ENCODE measurements at places on chromosomes 6 and 20. TPM values are rescaled to one million over a fixed set of nuclear protein-coding genes. Genes with fewer than 3 reads are reported as not detected.

Gene ANGPT4
- under 0.01 TPM for total RNA-seq

Gene SAMD5
- total RNA-seq, result 6.9 TPM

Gene TMEM217
- total RNA-seq, result 4.7 TPM

Gene BTN1A1
- not detected for total RNA-seq

Gene SIRPD
- total RNA-seq, result not detected

Gene LST1
- 0.49 TPM for total RNA-seq

Gene ZNF334
- total RNA-seq, result 0.70 TPM

Gene LY6G5B
- 6.2 TPM for total RNA-seq

- no peak overlapping the region for H3K4me3 ChIP-seq
- H3K4me1 ChIP-seq, result no peaks in the 10 kb centered on the region
- DNase-seq, result no peak
- H3K27me3 ChIP-seq, result no peaks in the 10 kb centered on the region
- H3K36me3 ChIP-seq, result no peaks in the 10 kb centered on the region
- H3K27ac ChIP-seq, result no peak overlapping the region
Measured at GRCh38 chr6:141965016-141965545, 167.6 kb upstream of the GJE1 start.

DNA sequence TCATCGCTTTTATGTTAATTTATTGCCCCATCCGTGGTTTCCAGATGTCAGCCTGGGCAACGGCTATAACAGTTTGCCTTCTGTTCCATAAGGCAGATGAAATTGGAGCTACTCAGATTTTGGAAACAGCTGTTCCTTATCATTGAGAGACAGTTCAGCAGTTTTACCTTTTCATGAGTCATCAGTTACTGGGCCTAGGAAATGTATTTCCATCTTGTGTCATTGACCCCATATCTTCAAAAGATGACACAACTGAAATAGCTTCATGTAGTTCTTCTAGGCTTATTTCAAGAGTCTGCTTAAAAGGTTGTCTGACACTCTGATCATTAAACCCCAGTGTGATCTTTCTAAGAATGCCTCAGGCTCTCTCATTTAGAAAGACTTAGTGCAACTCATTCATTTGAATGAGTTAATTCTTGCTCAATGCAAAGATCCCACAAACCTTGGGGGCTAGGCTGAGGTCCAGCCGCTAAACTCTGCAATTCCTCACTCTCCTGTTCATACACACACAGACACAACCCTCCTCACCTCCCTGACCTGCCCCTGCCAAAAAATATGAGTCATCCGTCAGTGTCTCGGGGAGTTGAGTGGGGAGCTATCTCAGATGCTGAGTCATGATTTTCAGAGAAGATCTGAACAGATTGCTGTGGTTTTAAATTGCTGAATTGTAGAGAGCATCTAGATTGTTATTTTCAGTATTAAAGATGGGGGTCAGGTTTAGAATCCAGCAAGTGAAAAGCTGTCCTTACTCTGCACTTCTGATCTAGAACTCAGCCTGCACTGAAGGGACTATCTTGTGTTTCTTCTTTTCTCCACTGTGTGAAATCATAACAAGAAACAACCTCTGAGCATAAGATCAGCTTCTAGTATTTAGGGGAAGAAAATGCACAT, 61.8 kb downstream of the RPP40 start:
- peaks cover 15% of the 10 kb centered on the region for H3K4me1 ChIP-seq
- H3K36me3 ChIP-seq, result peaks cover 6% of the 10 kb centered on the region
- peak overlapping the region; percentile 36 for H3K27ac ChIP-seq
- no peak overlapping the region for H3K4me3 ChIP-seq

DNA sequence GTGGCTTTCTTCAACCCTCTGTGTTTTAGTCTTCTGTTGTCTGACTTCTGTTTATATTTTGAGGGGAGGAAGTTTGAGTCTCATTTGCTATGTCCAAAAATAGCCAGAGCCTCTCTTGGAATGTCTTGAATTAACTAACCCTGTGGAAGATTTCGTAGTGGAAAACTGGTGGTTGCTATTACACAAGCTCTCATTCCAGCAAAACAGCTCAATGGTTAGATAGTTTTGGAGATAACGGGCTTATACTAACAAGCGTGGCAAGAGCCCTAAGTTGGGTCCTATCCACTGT, 1.6 kb downstream of the CCN2 start:
- H3K27ac ChIP-seq, result peak overlapping the region; percentile 97
- peaks cover 41% of the 10 kb centered on the region for H3K27me3 ChIP-seq
- H3K36me3 ChIP-seq, result no peaks in the 10 kb centered on the region
- H3K4me1 ChIP-seq, result peaks cover 44% of the 10 kb centered on the region

DNA sequence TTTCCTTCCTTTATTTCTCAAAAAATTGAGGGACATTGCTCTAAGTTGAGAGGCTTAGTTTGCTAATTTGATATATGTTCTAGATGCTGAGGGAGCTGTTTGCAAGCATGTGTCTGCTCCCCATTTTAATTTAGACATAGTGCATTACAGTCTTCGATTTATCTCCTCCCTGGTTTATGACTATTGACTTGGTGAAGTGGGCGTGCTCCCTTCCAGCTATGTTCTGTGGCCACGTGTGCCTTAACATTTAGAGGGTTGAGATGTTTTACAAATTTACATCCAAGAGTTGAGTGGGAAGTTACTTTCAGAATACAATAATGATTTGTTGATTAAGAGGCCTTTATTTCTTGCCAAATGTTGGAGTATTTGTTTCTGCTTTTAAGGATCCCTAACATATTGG, 48.2 kb downstream of the KLHL32 start:
- no peak overlapping the region for H3K4me3 ChIP-seq
- H3K27me3 ChIP-seq, result no peaks in the 10 kb centered on the region
- DNase-seq, result no peak
- H3K4me1 ChIP-seq, result no peaks in the 10 kb centered on the region
- no peaks in the 10 kb centered on the region for H3K36me3 ChIP-seq

DNA sequence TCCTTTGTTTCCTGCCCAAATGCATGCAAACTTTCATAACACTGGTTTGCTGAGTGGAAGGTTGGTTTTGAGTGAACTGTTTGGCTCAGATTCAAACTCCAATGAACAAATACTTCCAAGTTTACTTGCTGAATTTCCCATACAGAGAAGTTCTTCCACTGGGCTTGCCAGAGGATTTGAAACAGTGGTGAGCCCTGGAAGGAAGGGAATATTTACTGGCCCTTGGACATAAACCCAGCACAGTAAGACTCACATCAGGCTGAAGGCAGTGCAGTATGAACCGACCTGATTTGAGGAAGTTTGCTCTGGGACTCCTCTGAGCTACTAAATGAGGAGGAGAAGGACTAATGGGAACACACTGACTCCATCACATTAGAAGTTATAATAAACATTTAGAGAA, 3.8 kb downstream of the TRAF3IP2 start:
- H3K36me3 ChIP-seq, result no peaks in the 10 kb centered on the region
- peak overlapping the region; percentile 95 for H3K27ac ChIP-seq
- H3K4me1 ChIP-seq, result peaks cover 93% of the 10 kb centered on the region
- no peak overlapping the region for H3K4me3 ChIP-seq

- H3K4me1 ChIP-seq, result no peaks in the 10 kb centered on the region
- no peak for DNase-seq
- H3K27me3 ChIP-seq, result no peaks in the 10 kb centered on the region
- no peak overlapping the region for H3K27ac ChIP-seq
- H3K36me3 ChIP-seq, result no peaks in the 10 kb centered on the region
- no peak overlapping the region for H3K4me3 ChIP-seq
Measured at GRCh38 chr20:6185268-6185667, 62.4 kb upstream of the FERMT1 start.

DNA sequence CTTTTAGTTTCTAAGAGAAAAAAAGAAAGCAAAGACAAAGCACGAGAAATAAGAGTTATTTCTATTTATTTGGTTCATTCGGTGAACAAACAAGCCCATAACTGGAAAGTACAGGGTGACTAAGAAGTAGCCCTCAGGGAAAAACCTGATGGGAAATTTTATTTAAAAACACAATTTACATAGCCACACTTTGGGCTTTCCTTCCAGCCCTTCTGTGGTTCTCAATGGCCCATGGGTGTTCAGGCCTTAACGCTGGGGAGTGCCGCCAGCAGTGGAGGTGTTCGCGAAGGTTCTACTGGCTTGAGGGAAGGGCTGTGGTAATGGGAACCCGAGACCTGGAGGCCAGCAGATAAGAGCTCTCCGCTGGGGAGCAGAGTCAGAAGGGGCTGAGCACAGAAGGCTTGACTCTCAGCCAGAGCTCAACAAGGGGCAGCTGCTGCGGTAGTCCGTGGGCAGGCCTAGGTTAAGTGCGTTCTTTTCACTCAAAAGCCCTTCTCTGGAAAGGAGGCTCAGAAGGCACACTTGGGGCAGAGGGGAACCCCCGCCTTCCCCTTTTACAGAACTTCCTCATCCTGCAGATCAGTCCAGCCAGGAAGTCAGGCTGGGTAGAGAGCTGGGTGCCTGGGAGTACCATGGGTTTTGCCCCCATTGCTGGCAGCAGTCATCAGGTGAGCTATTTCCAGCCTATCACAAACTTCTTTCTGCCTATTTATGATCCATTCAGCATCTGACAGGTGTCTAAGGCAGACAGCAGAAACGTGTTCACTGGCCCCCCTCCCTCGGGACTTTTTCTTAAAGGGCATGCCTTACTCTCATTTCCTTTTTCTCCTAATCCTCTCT, 8.8 kb upstream of the CD83 start:
- H3K27me3 ChIP-seq, result no peaks in the 10 kb centered on the region
- no peaks in the 10 kb centered on the region for H3K36me3 ChIP-seq
- DNase-seq, result no peak
- H3K27ac ChIP-seq, result peak overlapping the region; percentile 49

DNA sequence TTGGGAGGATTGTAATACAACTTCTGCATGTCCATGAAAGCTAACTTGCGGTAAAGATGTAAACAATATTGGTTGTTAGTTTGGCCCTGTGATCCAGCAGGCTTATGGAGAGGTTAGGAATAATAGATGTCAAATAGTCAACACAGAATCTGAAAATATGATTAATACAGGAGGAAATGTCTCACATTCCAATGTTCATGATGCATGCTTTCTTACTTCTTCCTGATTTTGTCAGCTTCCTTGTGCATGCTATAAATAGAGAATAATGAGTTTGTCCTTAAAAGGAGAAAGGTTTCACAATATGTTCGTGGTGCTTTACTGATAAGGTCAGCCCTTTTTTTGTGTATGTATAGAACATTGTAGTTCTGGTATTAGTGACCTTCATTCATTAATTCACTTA, 136.7 kb downstream of the MMUT start:
- H3K27me3 ChIP-seq, result no peaks in the 10 kb centered on the region
- no peak overlapping the region for H3K4me3 ChIP-seq
- H3K27ac ChIP-seq, result peak overlapping the region; percentile 69
- peaks cover 12% of the 10 kb centered on the region for H3K4me1 ChIP-seq
- H3K36me3 ChIP-seq, result no peaks in the 10 kb centered on the region

GRCh38 chr6:30397697-30398096, 52.7 kb downstream of the RPP21 start:
- no peak for DNase-seq
- H3K36me3 ChIP-seq, result no peaks in the 10 kb centered on the region
- H3K27ac ChIP-seq, result no peak overlapping the region
- H3K4me1 ChIP-seq, result no peaks in the 10 kb centered on the region
- no peaks in the 10 kb centered on the region for H3K27me3 ChIP-seq

GRCh38 chr6:62445521-62445920, 159.5 kb upstream of the KHDRBS2 start:
- no peak overlapping the region for H3K27ac ChIP-seq
- no peaks in the 10 kb centered on the region for H3K36me3 ChIP-seq
- no peaks in the 10 kb centered on the region for H3K4me1 ChIP-seq
- no peak for DNase-seq
- H3K27me3 ChIP-seq, result no peaks in the 10 kb centered on the region

DNA sequence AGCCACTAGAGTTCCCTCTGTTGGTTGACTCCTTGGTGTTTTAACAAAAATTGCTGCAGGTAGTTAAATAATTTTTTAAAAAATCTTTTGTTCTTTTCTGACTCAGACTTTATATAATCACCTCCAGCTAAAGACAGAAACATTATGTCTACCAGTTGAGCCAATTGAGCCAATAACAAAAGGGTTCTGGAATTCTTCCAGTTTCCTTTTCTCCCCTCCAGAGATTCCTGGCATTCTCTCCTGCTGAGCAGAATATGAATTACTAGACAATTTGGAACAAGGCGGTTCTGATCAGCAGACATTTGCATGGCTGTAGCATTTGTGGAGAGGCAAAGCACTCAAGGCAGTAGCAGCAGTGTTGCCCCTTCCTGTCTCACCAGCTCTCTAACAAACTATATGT, 144.0 kb upstream of the SLC35B3 start:
- H3K27me3 ChIP-seq, result no peaks in the 10 kb centered on the region
- H3K4me3 ChIP-seq, result no peak overlapping the region
- no peak for DNase-seq
- no peak overlapping the region for H3K27ac ChIP-seq
- no peaks in the 10 kb centered on the region for H3K36me3 ChIP-seq

- peaks cover 45% of the 10 kb centered on the region for H3K4me1 ChIP-seq
- no peak overlapping the region for H3K27ac ChIP-seq
- no peaks in the 10 kb centered on the region for H3K27me3 ChIP-seq
Measured at GRCh38 chr20:48736231-48736630, 91.6 kb downstream of the PREX1 start.
